ENCODE measurements at places on chromosomes 1 and 21.

DNA sequence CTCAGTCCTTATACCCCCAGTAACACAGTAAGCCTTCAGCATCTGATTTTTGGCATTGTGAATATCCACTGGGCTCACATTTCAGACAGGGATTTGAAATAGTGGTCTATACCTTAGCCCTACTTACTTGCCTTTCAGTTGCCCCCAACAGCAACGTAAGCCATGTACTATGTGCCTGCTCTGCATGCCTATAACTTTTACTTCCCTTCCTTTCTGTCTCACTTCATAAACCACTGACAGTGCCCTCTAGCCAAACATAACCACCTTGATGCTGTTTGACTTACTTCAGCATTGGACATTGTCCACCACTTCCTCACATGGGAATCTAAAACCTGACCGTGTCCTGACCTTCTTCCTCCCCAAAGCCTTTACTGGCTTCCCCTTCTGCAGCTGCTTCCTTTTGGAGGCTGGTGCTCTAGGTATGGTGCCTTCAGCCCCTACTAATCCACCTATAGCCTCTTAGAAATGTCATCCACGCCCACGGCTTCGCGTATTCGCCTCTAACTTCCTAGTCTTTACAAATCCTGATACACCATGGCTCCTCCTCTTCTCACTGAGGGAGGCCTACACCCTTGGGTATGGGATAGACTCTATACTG, 3.6 kb upstream of the ZNF672 start:
- H3K27ac ChIP-seq, result no peak overlapping the region
- no peaks in the 10 kb centered on the region for H3K36me3 ChIP-seq
- no peak overlapping the region for H3K4me3 ChIP-seq
- no peak for DNase-seq
- H3K27me3 ChIP-seq, result no peaks in the 10 kb centered on the region

- no peak for DNase-seq
- no peaks in the 10 kb centered on the region for H3K27me3 ChIP-seq
- no peak overlapping the region for H3K4me3 ChIP-seq
- H3K36me3 ChIP-seq, result no peaks in the 10 kb centered on the region
- no peak overlapping the region for H3K27ac ChIP-seq
Observed at GRCh38 chr1:64624218-64624713, 120.6 kb upstream of the RAVER2 start.

DNA sequence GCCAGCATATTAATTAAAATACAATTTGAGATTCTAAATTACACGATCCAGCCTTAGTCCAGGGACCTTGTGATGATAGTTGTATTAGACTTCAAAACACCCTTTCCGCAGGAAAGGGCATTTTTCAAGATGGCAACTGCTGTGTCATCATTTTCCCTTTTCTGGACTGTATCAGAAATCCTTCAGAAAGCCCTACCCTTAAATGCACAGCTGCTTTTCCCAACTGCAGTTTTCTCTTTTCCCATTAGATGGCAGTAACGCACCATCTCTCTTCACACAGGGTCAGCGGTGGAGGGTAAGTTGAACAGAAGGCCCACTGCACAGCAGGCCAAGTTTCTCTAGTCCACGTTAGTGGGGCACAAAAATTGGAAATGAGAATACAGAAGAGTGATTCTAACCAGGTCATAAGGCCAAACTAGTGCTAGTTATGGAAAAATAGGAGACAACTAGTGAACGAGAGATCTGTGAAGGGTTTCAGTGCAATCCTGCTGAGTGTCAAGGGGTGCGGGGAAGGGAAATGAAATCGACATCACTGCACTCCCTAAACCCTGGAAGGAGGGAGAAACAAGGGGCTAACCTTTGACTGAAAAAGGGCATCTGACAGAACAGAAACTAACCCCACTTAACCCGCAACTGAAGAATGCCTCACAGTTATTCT, 22.1 kb upstream of the TDRD10 start:
- DNase-seq, result peak; percentile 89
- H3K27ac ChIP-seq, result no peak overlapping the region
- no peak overlapping the region for H3K4me3 ChIP-seq
- H3K4me1 ChIP-seq, result peaks cover 46% of the 10 kb centered on the region
- H3K27me3 ChIP-seq, result no peaks in the 10 kb centered on the region
- H3K36me3 ChIP-seq, result no peaks in the 10 kb centered on the region

DNA sequence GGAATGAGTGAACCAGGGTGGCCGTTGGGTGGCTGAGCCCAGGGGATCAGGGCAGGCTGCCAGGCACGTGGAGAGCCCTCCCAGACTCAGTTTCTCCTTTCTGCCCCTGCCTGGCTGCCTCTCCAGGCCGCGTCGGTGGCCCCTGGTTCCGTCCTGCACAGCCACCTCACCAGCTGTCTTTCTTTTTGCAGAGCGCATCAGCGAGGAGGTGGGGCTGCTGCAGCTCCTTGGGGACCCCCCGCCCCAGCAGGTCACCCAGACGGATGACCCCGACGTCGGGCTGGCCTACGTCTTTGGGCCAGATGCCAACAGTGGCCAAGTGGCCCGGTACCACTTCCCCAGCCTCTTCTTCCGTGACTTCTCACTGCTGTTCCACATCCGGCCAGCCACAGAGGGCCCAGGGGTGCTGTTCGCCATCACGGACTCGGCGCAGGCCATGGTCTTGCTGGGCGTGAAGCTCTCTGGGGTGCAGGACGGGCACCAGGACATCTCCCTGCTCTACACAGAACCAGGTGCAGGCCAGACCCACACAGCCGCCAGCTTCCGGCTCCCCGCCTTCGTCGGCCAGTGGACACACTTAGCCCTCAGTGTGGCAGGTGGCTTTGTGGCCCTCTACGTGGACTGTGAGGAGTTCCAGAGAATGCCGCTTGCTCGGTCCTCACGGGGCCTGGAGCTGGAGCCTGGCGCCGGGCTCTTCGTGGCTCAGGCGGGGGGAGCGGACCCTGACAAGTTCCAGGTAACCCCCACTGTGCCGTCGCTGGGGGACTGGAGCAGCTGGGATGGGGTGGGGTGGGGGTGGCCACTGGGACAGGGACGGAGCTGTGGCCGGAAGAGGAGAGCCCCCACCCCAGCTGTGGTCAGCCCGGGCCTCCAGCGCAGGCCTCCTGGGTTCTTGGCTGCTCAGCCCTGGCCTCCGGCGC, 63.3 kb downstream of the COL18A1 start:
- H3K27ac ChIP-seq, result no peak overlapping the region
- no peaks in the 10 kb centered on the region for H3K27me3 ChIP-seq
- no peak for DNase-seq
- H3K36me3 ChIP-seq, result no peaks in the 10 kb centered on the region

DNA sequence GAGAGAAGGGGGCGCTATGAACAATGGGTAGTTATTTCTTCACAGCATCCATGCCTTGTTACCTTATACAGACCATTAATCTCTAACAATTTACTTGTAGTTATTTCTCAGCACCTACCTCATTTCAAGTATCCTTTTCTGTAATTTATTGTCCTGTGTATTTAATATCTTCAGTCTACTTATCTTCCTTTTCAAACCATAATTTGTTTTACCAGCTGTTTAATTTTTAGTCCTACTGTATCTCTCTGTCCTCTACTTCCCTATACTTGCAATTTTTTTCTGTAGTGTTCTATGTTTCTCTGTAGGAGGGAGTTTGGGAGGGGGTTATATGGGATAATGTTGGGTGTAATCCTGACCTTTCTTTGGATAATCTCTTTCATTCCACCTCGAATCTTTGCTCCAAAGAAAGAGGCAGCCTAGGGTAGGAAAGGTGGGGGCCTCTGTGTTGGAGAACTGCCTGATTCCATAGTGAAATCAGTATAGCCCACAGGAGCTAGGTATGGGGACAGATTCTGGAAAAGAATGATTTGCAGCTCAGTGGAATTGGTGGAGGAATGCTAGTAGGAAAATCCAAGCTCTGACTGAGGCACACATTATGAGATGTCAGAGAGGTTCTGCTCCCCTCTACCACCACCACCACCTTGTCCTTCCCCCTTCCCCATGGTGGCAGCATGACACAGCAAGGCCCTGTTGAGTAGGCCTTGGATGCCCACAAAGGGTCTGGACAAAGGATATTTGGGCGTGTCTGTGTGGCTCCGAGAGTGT, 642 bp downstream of the MLLT11 start:
- H3K36me3 ChIP-seq, result no peaks in the 10 kb centered on the region
- no peak for DNase-seq
- H3K4me1 ChIP-seq, result peaks cover 16% of the 10 kb centered on the region
- H3K27ac ChIP-seq, result peak overlapping the region; percentile 95

DNA sequence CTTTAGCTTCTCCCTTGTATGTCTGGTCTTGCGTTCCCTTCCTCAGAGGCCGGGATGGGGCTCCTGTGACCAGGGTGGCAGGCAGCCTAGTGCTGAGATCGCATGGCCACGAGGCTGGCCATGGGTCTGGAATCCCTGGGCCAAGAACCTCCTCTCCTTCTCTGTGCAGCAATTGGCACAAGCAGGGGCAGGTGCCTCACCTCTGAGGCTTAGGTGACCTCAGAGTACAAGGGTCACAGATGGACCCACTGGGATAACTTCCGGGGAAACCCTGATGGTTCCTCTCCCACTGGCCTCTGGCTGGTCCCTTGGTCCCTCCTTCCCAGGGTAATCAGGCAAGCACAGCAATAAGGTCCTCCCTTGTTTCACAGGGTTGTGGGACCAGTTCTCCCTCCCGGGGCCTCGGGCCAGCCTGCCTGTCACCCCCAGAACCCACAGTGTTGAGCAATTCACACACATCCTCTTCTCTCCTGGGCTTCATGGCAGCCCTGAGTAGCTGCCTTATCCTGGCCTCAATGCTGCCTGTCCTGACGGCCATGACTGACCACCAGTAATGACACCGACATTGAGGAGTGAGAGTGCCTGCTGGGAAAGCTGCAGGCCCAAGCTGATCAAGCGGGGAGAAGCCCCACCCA, 38.6 kb downstream of the BMP8A start:
- H3K4me3 ChIP-seq, result no peak overlapping the region
- no peaks in the 10 kb centered on the region for H3K27me3 ChIP-seq
- DNase-seq, result no peak
- no peaks in the 10 kb centered on the region for H3K4me1 ChIP-seq
- peaks cover 67% of the 10 kb centered on the region for H3K36me3 ChIP-seq
- H3K27ac ChIP-seq, result no peak overlapping the region

- no peaks in the 10 kb centered on the region for H3K27me3 ChIP-seq
- H3K36me3 ChIP-seq, result no peaks in the 10 kb centered on the region
- peak; percentile 49 for DNase-seq
- peaks cover 17% of the 10 kb centered on the region for H3K4me1 ChIP-seq
- H3K27ac ChIP-seq, result no peak overlapping the region
- no peak overlapping the region for H3K4me3 ChIP-seq
Observed at GRCh38 chr1:22263359-22263758, 120.5 kb upstream of the WNT4 start.

DNA sequence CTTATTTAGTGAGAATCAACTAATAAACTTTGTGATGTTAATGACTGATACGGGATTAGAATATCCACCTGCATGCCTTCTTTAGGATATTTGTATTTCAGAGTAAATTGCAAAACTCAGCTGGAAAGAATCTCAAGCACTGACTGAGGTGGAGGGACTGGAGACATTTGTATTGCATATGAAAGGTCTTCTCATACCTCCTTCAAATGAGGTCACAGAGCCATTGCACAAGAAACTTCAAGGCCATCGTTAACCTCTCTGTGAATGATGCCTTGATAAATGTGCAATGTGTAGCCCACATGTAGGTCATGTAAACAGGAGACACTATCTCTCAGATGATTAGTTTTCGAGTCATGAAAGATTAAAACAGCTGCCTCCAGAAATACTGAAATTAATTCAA, 531.7 kb upstream of the PLXNA2 start:
- no peak overlapping the region for H3K4me3 ChIP-seq
- no peaks in the 10 kb centered on the region for H3K36me3 ChIP-seq
- H3K27me3 ChIP-seq, result no peaks in the 10 kb centered on the region
- no peak for DNase-seq

DNA sequence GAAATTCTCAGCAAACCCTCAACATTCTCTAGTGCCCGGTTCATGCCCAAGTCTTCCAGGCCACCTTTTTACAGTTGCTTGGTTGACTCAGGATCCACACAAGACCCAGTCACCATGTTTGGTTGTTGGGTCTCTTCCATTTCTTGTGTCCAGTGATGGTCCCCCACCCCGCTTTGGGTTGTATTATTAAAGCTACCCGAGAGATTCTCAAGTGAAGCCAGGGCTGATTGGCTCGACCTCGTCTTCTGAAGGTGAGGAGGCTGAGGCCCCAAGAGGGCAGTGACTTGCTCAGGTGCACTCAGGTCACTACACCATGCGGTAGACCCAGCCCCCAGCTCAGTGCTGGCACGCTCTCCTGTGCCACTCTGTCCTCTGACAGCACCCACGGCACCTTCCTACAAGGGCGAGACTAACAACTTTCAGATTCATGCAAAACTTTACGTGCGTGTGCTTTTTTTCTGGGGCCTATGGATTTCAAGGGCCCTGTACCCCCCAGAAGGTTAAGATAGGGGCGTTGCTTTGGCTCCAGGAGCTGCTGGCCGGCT, 50.3 kb downstream of the CAPN9 start:
- H3K27me3 ChIP-seq, result peaks cover 5% of the 10 kb centered on the region
- no peak overlapping the region for H3K4me3 ChIP-seq
- DNase-seq, result no peak

DNA sequence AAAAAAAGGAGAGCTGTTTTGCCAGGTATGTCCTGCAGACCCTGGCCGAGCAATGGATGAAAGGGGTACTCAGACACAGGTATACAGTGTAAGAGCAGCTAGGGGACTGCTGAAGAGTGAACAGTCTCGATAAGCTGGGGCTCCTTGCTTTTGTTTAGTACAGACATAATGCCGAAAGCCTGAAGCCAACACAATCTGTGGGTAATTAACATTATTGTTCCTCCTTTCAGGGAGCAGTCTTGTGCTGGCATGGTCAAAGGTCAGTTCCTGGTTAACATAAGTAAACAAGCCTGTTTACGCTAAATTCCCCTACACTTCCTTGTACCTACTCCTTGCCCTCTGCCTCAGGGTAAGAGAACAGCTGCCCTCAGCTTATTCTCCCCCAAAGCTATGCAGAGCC, 272.3 kb upstream of the ST6GALNAC5 start:
- no peak overlapping the region for H3K27ac ChIP-seq
- no peak for DNase-seq
- no peaks in the 10 kb centered on the region for H3K27me3 ChIP-seq
- no peaks in the 10 kb centered on the region for H3K4me1 ChIP-seq
- no peaks in the 10 kb centered on the region for H3K36me3 ChIP-seq

DNA sequence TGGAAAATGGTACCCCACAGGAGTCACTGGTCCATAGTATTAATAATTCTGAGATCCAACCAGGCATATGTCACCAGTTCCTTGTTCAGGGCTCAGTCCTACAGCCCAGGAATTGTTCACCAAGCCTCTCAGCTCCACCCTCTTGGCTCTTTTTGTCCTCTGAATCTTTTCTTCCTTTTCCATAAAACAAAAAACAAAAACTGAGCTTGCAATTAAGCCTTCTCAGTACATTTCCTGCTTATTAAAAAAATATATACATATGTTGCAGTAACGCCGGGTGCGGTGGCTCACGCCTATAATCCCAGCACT, 23.4 kb upstream of the KIF1B start:
- no peaks in the 10 kb centered on the region for H3K4me1 ChIP-seq
- H3K36me3 ChIP-seq, result no peaks in the 10 kb centered on the region
- H3K4me3 ChIP-seq, result no peak overlapping the region
- no peak overlapping the region for H3K27ac ChIP-seq

- H3K27ac ChIP-seq, result no peak overlapping the region
- no peak overlapping the region for H3K4me3 ChIP-seq
- H3K27me3 ChIP-seq, result no peaks in the 10 kb centered on the region
- no peaks in the 10 kb centered on the region for H3K4me1 ChIP-seq
Observed at GRCh38 chr1:55262822-55263221, 47.7 kb upstream of the USP24 start.

- H3K4me3 ChIP-seq, result no peak overlapping the region
- no peaks in the 10 kb centered on the region for H3K27me3 ChIP-seq
- H3K36me3 ChIP-seq, result no peaks in the 10 kb centered on the region
- no peak for DNase-seq
- H3K4me1 ChIP-seq, result peaks cover 48% of the 10 kb centered on the region
Observed at GRCh38 chr1:107879927-107880326, 85.1 kb downstream of the VAV3 start.
